ENCODE measurements at places on chromosomes 7 and 10. TPM values are rescaled to one million over a fixed set of nuclear protein-coding genes. Genes with fewer than 3 reads are reported as not detected.

DNA sequence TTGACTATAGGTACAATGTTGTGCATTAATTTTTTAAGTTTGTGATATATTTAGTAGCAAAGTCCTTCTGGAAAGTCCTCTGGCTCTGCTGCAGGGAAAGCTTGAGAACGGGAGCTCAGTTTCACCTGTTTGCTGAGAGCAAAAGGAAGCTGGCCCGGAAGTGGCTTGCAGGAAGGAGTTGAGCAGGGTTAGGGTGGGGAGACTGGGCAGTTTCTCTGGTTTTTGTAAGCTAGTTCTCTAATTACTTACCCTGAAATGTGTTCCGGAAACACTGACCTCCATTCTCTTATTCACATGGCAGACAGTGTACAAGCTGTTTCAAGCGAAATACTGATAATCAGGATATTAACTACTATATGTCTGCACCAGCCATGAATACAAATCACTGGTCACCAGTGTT, 22.3 kb downstream of the MAP3K8 start:
- DNase-seq = no peak
- no peak overlapping the region for H3K27ac ChIP-seq
- H3K27me3 ChIP-seq = no peaks in the 10 kb centered on the region
- H3K4me3 ChIP-seq = no peak overlapping the region

DNA sequence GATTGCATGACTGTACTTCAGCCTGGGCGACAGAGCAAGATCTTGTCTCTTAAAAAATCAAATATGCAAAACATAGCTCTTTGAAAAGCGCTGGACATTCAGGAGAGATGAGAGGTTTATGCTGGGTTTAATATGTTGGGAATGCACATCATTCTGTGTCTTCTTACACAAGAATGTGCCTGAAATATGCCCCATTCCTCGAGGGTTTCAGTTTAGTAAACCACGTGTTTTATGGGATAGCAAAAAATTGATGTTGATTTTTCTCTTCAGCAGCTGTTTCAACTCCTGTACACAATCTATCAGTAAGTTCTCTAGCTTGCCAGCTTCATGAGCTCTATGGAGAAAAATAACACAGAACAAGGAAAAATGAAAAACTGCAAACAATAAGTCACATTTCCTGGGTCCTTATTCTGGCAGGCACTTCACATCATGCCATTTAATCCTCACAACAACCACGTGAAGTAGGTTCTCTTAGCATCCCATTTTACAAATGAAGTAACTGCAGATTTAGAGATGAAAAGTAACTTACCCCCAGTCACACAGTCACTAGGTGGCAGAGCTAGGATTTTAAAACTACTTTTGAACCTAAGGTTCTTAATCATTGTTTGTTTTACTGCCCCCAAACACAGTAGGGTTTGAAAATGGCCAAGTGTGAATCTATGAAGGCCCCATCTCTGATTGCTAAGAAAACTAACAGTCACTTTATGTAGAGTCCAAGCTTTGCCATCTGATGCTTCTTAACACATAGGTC, 423.6 kb downstream of the PHTF2 start:
- H3K27ac ChIP-seq = no peak overlapping the region
- H3K36me3 ChIP-seq = no peaks in the 10 kb centered on the region
- no peak for DNase-seq
- H3K4me3 ChIP-seq = no peak overlapping the region
- no peaks in the 10 kb centered on the region for H3K27me3 ChIP-seq
- no peaks in the 10 kb centered on the region for H3K4me1 ChIP-seq

GRCh38 chr7:155732286-155732685, 80.0 kb downstream of the SHH start:
- no peaks in the 10 kb centered on the region for H3K27me3 ChIP-seq
- no peaks in the 10 kb centered on the region for H3K36me3 ChIP-seq
- H3K4me3 ChIP-seq = no peak overlapping the region
- no peak for DNase-seq
- no peak overlapping the region for H3K27ac ChIP-seq

- H3K27ac ChIP-seq = no peak overlapping the region
- no peak for DNase-seq
- no peaks in the 10 kb centered on the region for H3K4me1 ChIP-seq
- no peaks in the 10 kb centered on the region for H3K36me3 ChIP-seq
- H3K27me3 ChIP-seq = peaks cover 14% of the 10 kb centered on the region
Observed at GRCh38 chr10:89985446-89985845, 284.1 kb downstream of the KIF20B start.

Gene ARHGEF35
- total RNA-seq = 14.2 TPM

Gene ANTXRL
- not detected for total RNA-seq
